ENCODE measurements at places on chromosomes 4 and X.
A peak's percentile ranks its signal among the peaks of the same experiment; 100 is the strongest.

DNA sequence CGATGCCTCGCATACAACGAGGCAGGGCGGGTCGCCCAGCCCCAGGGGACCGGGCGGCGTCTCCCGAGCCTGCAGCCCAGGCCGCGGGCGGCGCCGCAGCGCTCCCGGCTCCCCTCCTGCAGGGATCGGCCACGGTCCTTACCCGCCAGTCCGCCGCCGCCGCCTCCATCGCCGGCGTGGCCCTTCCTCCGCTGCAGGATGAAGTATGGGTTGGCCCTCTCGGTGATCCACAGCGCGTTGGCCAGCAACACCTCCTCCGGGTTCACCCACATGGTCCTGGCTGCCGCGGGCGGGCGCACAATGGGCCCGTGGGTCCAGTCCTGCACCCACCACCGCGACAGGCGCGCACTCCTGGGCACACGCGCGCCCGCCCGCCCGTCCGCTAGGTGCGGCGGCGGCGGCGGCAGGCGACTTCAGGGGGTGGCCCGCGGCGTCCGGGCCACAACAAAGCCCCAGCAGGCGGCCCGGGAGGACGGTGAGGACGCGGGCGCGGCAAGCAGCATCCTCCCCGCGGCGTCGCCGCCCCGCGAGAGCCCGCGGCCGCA lies 339 bp downstream of the TBC1D9 start:
- peak; percentile 46 for DNase-seq

DNA sequence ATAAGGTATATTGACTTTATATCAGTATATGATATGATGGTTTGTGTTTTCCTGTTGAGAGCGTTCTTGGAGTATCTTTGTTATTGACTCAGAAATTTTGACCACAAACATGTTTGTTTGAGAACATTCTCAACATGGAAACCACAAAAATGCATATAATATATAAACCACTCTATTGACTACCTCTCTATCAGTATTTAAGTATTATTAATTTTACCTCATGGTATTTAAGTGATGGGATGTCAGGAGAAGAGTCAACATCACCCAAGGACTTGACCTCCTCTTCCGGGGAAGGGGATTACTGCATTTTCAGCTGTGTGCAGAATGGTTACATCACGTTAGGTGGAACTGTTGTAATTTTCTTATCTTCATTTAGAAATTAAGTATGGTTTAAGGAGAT lies 54.3 kb upstream of the PUDP start:
- DNase-seq = no peak

- DNase-seq = no peak
These were observed 322.1 kb downstream of the CBLL2 start for GRCh38 chrX:22594766-22595165.

DNA sequence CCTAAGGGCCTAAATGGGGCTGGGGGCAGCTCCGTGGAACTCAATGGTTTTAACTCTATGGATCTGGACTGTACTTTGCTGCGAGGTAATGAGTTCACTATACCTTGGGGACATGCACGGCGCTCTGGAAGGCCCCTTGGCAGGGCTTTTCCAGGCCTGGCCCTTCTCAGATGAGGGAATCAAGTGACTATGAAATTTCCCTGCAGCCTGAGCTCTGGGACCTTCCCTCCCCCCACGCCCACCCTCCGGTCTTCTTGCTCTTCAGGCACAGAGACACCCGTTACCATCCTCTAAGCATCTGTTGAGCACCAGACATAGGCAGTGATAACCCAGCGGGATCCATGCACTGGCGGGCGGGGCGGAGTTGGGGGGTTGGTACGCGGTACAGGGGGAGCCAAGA lies 109.2 kb downstream of the PSAPL1 start:
- no peak for DNase-seq

GRCh38 chr4:16205298-16206164 lies 20.7 kb downstream of the TAPT1 start:
- peak; percentile 39 for DNase-seq

DNA sequence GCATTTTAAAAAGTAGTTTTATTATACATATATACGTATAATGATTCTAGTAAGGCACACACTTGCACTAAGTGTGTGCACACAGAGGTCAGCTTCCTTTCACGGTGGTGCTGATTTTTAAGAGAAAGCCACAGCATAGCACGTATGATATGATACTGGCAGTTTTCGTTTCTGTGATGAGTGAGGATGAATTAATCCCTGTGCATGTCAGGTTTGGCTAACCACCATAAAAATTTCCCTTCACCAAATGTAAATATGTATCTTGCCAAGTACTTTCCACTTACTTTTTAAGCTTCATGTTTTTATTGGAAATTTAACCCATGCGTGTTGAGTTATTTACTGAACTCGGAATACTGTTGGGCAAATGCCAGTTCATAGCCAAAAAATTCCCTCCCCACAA lies 84.6 kb downstream of the SYNPO2 start:
- no peak for DNase-seq

- no peak for DNase-seq
These were observed 98.9 kb downstream of the SLC39A8 start for GRCh38 chr4:102246416-102246815.

DNA sequence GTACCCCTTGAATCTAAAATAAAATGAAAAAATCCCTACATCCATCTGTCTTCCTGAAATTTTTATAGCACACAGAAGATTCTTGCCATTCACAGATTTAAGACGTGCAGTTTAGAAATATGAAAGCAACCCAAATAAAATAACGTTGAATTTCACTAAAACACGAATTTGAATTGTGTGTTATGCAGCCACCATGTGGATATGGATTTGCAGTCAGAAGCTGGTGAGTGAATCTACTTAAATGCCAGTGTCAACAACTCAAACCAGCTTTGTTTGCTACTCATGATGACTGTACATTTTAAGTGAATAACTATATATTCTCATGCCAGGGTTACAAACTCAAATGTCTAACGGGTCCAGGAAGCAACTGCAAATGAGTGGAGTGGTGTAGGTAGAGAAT lies 173.0 kb upstream of the HAND2 start:
- no peak for DNase-seq

GRCh38 chr4:5930456-5930855 lies 37.6 kb upstream of the CRMP1 start:
- no peak for DNase-seq

DNA sequence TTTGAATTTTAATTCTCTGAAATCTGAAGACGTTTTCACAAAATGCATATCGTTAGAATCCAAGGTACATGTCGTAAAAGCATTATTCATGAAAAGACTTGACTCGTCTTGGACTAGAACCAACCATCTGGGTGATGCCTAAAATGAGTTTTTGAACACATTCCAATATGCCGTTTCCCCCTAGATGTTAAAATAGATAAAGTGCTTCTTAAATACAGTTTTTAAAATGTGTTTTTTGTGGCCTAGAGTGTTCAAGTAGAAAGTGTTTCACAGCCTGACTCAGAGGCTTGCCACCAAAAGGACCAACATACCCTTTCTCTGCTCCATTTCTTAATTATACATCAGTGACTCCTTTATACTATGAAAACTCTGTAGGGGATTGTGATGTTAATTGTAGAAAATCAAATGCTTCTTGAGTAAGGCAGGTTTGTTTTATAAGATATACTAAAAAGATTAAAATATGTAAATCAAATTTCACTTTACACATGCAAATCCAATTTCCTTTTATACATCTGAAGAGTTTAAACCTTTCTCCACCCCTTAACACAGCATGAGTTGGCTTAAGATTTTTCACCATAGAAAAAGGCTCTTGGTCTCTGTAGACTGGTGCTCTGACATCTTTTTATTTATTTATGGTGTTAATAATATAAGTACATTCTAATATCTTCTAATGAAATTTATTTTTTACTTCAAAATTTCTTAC lies 48.4 kb downstream of the PRKG2 start:
- no peak for DNase-seq

DNA sequence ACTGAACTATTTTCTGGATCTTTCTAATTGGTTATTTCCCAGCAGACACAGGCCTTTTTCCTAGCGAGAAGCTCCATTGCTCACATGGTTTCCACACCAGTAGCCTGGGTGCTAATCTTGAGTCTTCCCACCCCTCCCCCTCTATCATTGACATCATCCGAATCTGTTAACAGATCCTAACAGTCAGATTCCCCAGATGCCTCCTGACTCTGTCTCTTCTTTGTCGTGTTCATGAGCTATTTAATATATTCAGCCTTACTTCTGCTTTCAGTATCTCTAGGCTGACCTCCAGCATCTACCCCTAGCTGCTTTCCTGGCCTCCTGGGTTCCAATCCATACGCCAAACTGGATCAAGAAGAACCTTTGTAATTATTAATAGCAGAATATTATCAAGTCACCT lies 85.0 kb downstream of the CLNK start:
- no peak for DNase-seq

DNA sequence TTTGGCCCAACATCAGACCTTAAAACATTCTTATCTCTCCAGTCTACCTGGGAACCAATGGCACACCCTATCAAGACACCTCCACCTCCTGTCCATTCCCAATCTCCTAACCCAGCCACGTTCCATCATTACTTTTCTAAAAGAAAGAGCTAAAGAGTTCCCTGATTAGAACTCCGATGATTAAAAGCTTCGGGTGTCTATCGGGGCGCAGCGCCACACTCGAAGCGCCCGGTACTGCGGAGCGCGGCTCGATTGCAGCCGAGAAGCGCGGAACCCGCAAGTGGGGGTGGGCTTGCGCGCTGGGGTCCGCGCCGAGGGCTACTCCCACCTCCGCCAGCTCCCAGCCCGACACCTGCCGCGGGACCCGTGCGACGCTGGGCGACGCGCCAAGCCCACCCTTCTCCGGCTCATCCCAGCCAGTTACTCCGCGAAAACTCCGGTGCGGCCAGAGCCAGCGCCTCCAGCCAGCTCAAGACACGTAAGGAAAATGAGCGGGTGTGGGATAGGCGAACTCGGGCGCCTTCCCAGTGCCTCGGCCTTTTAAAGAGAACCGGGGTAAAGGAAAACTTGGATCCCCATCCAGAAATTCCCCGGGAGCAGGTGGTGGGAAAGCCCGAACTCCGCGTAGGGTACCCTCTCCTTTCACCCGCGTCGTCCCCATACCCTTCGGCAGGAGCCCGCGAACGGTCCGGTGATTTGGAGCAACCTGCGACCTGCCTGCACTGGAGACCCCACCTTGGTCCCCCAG lies 593 bp downstream of the NPY1R start:
- DNase-seq = no peak

DNA sequence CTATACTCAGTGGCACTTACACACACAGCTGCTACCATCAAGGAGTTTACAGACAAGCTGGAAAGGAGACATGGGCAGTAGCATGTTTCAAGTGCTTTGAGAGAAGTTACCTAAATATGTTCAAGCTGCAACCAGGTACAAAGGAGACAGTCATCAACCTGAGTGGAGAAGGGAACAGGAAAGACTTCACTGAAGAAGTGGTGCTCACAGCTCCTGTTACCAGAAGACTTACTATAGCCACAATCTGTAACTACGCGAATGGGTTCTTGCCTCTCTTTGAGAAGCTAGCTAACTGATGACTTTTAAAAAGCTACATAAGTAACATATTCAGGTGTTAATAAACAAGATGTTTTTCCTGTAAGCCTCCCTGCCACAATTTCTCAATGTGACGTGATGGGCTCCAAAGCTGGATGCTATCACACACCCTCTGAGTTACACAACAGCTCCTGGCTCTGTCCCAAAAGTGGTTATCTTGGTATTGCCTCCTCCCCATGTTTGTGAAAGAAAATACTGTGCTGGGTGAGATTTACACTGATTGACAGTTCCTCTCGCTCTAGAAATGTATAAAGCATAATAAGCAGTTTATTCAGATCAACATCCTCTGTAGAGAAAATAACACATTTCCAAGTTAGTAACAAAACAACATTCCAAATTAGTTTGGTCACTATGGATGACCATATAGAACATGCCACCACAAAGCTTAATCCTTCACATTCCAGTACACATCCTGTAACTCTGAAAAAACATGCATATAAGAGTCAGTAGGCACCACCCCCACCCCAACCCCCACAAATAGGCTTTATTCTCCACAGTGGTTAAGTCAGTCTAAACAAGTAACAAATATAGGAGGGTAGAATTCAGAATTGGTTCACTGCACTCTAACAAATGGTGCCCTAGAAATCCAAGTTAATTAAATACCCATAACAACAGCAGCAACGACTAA lies 81.8 kb downstream of the FRYL start:
- DNase-seq = peak; percentile 52

DNA sequence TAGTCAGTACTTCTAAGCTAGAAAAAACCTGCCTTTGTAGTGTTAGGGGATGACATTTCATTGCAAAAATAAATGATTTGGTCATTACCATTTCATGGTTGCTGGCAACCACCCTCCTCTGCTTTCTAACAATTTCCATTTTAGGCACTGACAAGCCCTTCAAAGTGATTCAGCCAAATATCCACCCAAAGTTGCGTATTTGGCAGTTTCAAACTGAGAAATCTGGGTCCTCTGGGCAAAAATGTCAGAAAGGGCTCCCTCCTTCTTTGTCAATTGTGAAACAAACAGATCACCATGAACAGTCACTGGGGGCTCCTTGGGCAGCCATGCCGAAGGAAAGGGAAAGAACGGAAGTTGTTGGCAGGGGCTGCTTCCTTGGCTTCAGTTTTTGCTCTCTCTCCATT lies 33.0 kb downstream of the PLAC1 start:
- no peak for DNase-seq

DNA sequence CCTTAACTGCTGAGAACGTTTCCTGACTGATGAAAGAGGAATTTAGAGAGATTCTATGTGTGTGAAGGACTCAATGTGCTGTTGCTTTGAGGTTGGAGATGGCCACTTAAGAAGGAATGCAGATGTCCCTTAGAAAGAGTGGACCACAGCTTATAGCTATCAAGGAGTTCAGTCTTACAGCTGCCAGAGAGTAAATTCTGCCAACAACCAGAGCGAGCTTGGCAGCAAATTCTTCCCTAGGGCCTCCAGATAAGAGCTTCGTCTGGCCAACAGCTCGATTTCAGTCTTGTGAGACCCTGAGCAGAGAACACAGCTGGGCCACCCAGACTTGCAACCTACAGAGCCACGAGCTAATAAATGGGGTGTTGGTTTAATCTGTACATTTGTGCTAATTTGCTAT lies 21.8 kb downstream of the MID1 start:
- DNase-seq = no peak

- DNase-seq = no peak
These were observed 1011.1 kb upstream of the HS3ST1 start for GRCh38 chr4:12439633-12440305.

DNA sequence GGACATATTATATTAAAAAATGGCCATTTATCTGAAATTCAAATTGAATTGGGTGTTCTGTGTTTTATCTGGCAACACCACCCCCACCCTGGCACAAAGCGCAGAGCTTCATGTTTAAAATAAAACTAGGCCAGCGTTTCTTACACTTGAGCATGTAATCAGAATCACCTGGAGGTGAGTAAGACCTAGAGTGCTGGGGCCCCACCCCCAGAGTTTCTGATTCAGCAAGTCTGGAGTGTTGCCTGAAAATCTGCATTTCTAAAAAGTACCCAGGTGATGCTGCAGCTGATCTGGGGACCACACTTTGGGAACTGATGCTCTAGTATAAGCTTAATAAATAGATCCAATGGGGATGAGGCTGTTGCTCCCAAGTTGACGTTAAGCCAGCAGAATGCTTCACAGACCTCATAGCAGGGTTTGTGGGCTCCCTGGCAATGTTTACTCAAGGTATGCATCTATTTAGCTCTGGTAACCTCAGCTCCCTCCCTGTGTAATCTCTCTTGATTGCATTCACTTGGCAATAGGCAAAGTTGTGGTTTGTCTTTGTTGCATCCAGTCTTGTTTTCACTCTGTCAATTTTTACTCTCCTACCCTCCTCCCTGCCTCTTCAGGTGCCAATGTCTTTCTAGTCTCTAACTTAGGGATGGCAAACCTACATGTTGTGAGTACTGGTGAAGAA lies 99.8 kb upstream of the TEX13D start:
- DNase-seq = peak; percentile 37

Measured in SW480 (cell line).